ENCODE measurements at places on chromosomes 3 and 15. TPM values are rescaled to one million over a fixed set of nuclear protein-coding genes. Genes with fewer than 3 reads are reported as not detected.

Gene ITIH4
- 0.58 TPM for total RNA-seq

Gene GPR160
- 2.6 TPM for total RNA-seq

Gene GABPB1
- total RNA-seq, result 33.4 TPM

DNA sequence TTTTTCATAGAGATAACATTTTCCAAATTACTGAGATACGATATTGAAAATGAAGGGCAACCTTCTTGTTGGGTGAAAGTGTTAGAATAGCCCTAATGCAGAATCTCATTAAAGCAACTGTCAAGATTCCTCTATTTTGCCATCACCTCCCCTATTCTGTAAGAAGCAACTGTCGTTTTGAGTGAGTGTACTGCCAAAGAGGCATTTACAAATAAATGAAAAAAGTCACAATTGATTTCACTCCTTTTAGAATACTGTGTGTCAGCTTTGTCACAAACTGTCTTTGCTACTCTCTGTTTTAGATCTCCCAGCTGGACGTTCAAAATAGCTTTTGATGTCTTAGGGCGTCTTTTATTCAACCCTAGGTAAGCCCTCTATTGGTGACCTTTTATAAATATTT is 322.8 kb upstream of the NAALADL2 start:
- no peaks in the 10 kb centered on the region for H3K36me3 ChIP-seq
- no peak overlapping the region for H3K27ac ChIP-seq
- H3K4me1 ChIP-seq, result peaks cover 10% of the 10 kb centered on the region
- no peaks in the 10 kb centered on the region for H3K27me3 ChIP-seq
- H3K4me3 ChIP-seq, result no peak overlapping the region

DNA sequence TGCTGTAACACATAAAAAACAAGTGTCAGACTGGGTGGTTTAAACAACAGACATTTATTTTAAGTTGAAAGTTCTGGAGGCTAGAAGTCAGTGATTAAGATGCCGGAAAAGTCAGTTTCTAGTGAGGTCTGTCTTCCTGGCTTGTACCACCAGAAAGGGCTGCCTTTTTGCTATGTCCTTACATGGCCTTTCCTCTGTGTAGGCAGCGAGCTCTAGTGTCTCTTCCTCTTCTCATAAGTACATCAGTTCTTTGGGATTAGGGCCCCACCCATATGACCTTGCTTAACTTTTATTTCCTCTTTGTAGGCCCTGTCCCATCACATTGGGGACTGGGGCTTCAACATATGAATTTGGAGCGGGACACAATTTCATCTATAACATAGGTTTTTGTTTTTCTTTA is 128.0 kb downstream of the BBX start:
- H3K27me3 ChIP-seq, result no peaks in the 10 kb centered on the region
- peaks cover 5% of the 10 kb centered on the region for H3K36me3 ChIP-seq
- no peak overlapping the region for H3K4me3 ChIP-seq
- no peak overlapping the region for H3K27ac ChIP-seq

GRCh38 chr15:70095408-70096214 is 2.1 kb downstream of the TLE3 start:
- no peak for DNase-seq
- H3K27ac ChIP-seq, result peak overlapping the region; percentile 67
- H3K27me3 ChIP-seq, result no peaks in the 10 kb centered on the region

- no peak overlapping the region for H3K4me3 ChIP-seq
- H3K4me1 ChIP-seq, result peaks cover 10% of the 10 kb centered on the region
- peak; percentile 30 for DNase-seq
- H3K27me3 ChIP-seq, result no peaks in the 10 kb centered on the region
Measured at GRCh38 chr15:98807262-98807661, 158.9 kb downstream of the IGF1R start.

DNA sequence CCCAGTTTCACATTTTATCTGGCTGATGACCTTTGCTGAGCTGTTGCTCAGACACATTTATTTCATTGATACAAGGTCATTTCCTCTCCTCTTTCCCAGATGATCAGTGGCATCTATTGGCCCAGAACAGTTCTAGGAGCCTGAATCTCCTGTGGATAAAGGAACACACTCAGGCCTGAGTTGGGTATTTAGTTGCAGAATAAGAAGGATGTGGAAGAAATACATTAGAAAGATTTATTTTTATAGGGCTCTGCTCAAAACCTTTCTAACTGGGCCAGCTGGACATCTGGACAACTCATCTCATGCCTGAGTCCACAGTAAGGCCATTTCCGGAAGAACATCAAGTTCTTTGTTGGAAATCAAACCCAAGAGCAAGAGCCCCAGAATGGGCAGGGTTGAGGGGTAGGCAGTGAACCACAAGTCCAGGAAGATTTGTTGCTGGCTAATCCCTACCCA is 19.7 kb upstream of the MFGE8 start:
- peaks cover 5% of the 10 kb centered on the region for H3K4me1 ChIP-seq
- DNase-seq, result no peak
- H3K27ac ChIP-seq, result no peak overlapping the region
- no peak overlapping the region for H3K4me3 ChIP-seq
- no peaks in the 10 kb centered on the region for H3K36me3 ChIP-seq
- no peaks in the 10 kb centered on the region for H3K27me3 ChIP-seq

GRCh38 chr3:64484289-64484992 is 203.4 kb downstream of the ADAMTS9 start:
- no peak overlapping the region for H3K27ac ChIP-seq
- DNase-seq, result peak; percentile 81

GRCh38 chr3:28917895-28918475 is 362.9 kb upstream of the RBMS3 start:
- no peaks in the 10 kb centered on the region for H3K27me3 ChIP-seq
- H3K36me3 ChIP-seq, result no peaks in the 10 kb centered on the region
- DNase-seq, result no peak
- no peak overlapping the region for H3K4me3 ChIP-seq
- peaks cover 13% of the 10 kb centered on the region for H3K4me1 ChIP-seq
- H3K27ac ChIP-seq, result no peak overlapping the region

- no peak overlapping the region for H3K4me3 ChIP-seq
- no peak for DNase-seq
- no peaks in the 10 kb centered on the region for H3K4me1 ChIP-seq
- peaks cover 4% of the 10 kb centered on the region for H3K36me3 ChIP-seq
Measured at GRCh38 chr3:29531644-29532043, 250.8 kb downstream of the RBMS3 start.

DNA sequence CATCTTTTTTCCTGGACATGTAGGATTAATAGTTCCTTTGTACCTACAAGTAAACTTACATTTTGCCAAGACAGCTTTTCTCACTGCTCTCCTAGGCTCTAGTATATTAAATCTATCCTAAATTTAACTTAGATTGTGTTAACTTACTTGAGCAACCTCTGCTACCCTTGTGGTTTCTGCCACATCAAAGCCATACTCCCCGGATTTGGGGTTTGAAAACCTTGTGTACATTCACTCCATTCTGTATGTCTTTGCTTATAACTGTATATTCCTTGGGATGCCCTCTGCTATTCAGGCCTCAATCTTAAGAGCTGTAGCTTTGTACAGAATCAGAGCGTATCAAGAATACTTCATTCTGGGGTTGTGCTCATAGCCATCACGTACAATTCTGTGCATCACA is 60.4 kb downstream of the ARIH1 start:
- DNase-seq, result no peak
- peaks cover 5% of the 10 kb centered on the region for H3K4me1 ChIP-seq
- H3K27me3 ChIP-seq, result no peaks in the 10 kb centered on the region
- H3K27ac ChIP-seq, result no peak overlapping the region
- peaks cover 23% of the 10 kb centered on the region for H3K36me3 ChIP-seq

DNA sequence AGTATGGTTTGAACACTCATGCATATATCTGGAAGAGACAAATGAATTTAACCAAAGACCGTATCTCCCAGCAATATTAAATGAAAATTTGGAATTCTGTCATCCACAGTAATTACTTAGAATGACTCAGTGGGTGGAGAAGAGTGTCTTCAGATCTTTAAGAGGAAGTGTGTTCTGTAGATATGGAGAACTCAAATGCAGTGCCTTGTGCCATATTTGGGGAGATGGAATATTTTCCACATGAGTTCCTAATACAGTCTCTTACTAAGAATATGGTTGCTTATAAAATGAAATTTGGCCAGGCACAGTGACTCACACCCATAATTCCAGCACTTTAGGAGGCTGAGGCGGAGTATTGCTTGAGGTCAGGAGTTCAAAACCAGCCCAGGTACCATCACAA is 40.5 kb downstream of the ANO10 start:
- H3K4me1 ChIP-seq, result peaks cover 5% of the 10 kb centered on the region
- no peak for DNase-seq
- H3K27ac ChIP-seq, result no peak overlapping the region
- no peaks in the 10 kb centered on the region for H3K27me3 ChIP-seq
- no peak overlapping the region for H3K4me3 ChIP-seq
- peaks cover 4% of the 10 kb centered on the region for H3K36me3 ChIP-seq

- no peak overlapping the region for H3K27ac ChIP-seq
- H3K36me3 ChIP-seq, result no peaks in the 10 kb centered on the region
- no peak overlapping the region for H3K4me3 ChIP-seq
- no peaks in the 10 kb centered on the region for H3K27me3 ChIP-seq
- DNase-seq, result peak; percentile 65
- H3K4me1 ChIP-seq, result peaks cover 6% of the 10 kb centered on the region
Measured at GRCh38 chr15:88450125-88450798, 16.9 kb downstream of the MRPL46 start.

DNA sequence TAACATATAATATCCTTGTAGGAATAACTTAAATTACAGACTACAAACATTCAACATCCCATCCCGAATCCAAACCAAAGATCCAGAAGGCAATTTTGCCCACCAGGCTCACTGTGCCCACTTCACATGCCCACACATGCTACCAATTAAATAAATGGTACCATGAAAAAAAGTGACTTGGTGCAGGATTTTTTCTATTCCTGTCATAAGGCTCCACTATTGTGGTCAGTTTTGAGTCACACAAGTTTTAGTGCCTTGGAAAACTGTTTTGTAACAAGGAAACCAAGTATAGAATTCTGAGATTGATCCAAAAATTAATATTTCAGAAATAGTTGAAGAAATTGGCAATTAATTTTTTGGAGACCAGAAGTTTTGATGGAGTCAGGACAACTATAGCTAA is 470.1 kb upstream of the THBS1 start:
- H3K27me3 ChIP-seq, result no peaks in the 10 kb centered on the region
- no peaks in the 10 kb centered on the region for H3K4me1 ChIP-seq
- no peak for DNase-seq
- no peaks in the 10 kb centered on the region for H3K36me3 ChIP-seq

Measured in MCF 10A (cell line).